NCI-H345 (cell line): ENCODE measurements at places on chromosomes 16 and 17.

GRCh38 chr17:2962729-2963128, 100.7 kb downstream of the OR1D5 start:
- no peak for DNase-seq

GRCh38 chr17:38879878-38880665, 10.2 kb downstream of the LASP1 start:
- no peak for DNase-seq

DNA sequence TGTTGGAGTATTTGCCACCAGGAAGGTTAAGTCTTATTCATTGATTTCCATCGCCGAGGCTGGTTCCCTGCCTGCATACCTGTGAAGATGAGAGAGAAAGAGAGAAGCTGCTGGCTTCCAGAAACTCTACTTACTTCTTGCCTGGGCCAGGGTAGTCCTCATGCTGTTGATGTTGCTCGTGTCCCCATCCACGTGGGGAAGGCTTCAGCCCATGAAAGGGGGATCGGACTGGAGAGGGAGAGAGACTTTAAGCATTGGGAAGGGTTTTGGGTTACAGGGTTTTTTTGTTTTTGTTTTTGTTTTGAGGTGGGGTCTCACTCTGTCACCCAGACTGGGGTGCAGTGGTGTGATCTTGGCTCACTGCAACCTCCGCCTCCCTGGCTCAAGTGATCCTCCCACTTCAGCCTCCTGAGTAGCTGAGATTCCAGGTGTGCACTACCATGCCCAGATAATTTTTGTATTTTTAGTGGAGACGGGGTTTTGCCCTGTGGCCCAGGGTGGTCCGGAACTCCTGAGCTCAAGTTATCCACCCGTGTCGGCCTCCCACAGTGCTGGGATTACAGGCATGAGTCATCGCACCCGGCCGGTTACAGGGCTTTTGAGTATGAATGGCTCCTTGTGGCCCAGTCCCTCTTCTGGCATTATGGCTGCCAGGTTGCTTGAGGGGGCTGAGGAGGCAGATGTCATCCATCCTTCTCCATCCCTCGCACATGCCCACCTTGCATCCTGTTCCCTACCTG, 26.6 kb downstream of the ITGB3 start:
- DNase-seq = no peak

GRCh38 chr17:74759243-74759801, 10.9 kb downstream of the NHERF1 start:
- no peak for DNase-seq

GRCh38 chr17:29867643-29868181, 62.3 kb downstream of the SSH2 start:
- DNase-seq = no peak

- no peak for DNase-seq
These were observed 28.1 kb downstream of the EMP2 start for GRCh38 chr16:10552281-10552680.

- DNase-seq = peak; percentile 28
These were observed 378.4 kb upstream of the CDH5 start for GRCh38 chr16:65988024-65988595.

DNA sequence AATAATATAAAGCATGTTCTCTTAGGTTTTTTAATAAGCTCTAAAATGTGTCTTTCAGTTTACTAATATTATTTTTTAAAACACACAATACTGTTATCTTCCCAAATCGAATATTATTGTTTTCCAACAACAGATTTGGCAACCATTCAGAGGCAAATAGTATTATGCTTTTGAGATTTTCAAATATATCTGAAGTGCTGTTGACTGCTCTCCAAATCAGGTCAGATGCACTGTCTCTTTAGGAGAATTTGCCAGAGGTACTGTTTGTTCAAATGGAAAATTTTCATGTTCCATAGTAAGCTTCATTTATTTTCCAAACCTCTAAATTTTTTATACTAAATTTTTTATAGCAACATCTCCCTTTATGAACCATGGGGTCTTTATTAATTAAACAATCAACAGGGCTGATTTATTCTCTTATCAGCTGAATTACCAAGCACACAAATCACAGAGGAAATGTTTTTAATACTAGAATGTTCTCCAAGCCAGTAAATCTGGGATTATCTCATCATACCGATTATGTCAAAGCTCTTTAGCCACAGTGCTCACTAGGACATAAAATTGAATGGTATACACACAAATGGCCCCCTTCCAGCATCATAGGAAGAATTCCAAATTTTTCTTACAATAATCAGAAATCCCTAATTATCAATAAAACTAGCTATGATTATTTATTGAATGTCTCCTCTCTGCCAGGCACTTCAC, 108.8 kb upstream of the HLF start:
- no peak for DNase-seq

DNA sequence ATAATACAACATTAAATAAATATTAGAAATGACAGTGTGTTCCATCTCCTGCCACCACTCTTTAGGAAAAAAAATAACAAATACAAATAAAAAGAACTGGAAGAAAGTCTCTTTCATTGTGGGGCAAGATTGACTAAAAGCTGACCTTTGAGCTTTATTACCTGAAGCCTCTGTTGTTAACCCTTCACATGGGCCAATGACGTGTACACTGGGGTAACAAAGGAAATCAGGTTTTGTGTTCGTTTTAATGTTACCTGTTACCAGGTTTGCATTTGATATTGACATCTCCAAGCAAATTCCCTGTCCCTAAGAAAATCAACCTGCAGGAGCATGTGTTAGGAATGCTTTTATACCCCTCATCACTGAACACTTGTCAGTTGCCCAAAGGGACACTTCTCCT, 39.0 kb downstream of the NLK start:
- no peak for DNase-seq

GRCh38 chr17:28379814-28380801, 8.6 kb downstream of the SARM1 start:
- no peak for DNase-seq

- no peak for DNase-seq
These were observed at the start of gene ABCC3 for GRCh38 chr17:50634224-50634914. Gene ABCC3 (plus strand): TSS chr17:50634881. CDS start chr17:50634937, 56 bp downstream.

DNA sequence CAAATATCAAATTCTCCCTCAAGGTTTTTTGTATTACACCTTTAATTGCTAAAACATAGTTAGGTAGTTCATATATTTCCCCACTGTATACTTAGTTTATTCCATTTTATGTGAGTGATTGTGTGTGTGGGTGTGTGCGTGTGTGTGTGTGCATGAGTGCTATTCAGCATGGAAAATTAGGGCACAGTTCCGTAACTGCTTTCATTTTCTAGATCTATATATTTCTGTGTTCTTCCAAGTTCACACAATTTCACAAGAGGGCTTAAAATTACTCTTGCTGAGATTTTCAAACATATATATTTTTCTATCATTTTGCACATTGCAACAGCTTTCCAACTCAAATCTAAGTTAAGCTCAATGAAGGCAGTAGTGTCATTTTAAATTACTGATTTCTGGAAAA, 782.9 kb upstream of the SOX9 start:
- DNase-seq = no peak

GRCh38 chr17:48176471-48176855, 68.9 kb downstream of the SNX11 start:
- DNase-seq = no peak

- no peak for DNase-seq
These were observed 4.9 kb upstream of the STAT5A start for GRCh38 chr17:42283241-42284023.

- no peak for DNase-seq
These were observed 189.1 kb downstream of the HS3ST3B1 start for GRCh38 chr17:14489986-14490385.

GRCh38 chr16:1525871-1526607, 7.4 kb upstream of the TMEM204 start:
- no peak for DNase-seq

- no peak for DNase-seq
These were observed 15.9 kb upstream of the TRPV3 start for GRCh38 chr17:3573246-3574100.

- DNase-seq = no peak
These were observed 4.5 kb upstream of the MMP28 start for GRCh38 chr17:35799942-35800341.

GRCh38 chr16:894841-895240, 75.9 kb downstream of the LMF1 start:
- DNase-seq = no peak

- no peak for DNase-seq
These were observed 442 bp downstream of the ABCC3 start for GRCh38 chr17:50634915-50635731.

DNA sequence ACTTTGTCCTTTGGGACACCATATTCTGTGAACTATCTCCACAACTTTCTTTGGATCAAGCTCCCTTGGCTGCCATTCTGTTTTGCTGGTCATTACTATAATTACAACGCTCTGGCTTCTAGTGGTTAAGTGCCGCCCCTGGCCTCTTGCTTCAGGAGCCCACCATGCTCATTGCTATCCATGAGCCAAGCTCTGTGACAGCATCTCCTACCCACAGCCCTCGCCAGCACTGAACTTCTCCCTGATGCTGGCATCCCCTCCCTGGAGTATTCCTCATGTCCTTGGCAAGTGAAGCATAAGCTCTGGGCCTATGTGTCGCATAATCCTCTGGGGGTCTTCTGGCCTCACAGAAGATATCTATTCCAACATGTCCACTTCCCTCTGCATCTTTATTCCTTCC, 60.6 kb upstream of the DHX40 start:
- no peak for DNase-seq

GRCh38 chr17:72903522-72903921, 189.0 kb downstream of the SLC39A11 start:
- no peak for DNase-seq

GRCh38 chr17:64024215-64024654, 3.8 kb upstream of the ICAM2 start:
- no peak for DNase-seq

DNA sequence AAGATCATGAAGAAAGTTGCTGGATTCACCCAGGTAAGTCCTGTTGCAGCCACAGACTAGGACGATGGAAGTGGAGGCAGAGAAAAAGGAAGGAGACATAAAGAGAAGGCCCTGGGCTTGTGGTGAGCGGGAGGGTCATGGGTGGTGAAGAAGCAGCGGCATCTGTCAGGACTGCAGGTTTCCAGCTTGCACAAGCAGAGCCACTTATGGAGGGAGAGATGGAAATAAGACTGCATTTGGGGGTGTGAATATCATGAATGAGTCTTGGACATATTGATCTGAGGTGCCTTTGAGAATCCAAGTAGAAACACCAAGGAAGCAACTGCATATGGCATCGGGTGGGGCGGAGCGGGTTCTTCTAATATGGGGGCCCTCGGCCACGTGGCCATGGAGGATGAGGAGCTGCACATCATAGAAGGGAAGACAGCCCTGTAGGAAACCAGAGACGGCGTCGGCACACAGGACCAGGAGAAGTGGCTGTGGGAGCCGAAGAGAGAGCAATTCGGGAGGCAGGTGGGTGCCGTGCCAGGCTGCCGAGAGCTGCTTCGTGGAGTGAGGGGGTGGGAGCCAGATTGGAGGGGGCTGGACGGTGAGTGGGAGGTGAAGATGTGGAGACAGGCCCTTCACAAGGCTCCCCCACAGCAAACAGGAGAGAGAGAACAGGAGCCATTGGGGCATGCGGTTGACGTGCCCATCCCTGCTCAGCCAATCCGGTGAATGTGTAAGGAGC, 243.5 kb downstream of the GSG1L start:
- no peak for DNase-seq

DNA sequence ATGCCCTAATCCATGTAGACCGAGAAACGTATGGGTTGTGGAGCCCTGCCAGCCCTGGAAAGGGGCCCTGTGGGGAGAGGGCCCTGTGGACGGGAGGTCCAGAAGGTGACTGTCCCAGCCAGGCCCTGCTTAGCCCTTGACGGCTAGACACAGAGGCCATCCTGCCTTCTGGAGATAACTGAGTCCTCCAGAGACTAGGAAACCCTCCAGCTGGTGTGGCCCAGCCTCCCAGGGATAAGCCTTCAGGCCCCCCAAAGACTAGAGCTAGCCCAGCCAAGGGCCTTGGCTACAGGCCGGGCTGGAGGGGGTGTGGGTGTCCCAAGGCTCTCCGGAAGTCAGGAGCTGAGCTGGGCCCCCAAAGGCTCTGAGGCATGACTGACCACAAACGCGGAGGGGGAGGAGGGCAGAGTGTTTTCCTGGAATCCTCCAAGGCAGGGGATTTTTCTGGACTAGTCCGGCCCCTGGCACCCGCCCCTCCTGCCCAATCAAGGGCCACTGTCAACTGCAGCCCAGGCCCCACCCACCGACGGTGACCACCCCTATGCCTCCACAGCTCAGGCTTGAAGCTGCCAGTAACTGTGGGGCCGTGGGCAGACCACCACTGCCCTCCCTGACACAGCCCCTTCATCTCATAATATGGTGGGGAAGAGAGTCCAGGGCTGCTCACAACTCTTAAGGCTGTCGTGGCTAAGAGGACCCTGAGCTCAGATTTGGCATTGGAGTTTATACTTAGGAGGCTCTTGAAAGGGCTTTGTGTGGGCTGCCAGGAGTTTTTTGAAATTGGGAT, 885 bp upstream of the VASN start:
- no peak for DNase-seq

DNA sequence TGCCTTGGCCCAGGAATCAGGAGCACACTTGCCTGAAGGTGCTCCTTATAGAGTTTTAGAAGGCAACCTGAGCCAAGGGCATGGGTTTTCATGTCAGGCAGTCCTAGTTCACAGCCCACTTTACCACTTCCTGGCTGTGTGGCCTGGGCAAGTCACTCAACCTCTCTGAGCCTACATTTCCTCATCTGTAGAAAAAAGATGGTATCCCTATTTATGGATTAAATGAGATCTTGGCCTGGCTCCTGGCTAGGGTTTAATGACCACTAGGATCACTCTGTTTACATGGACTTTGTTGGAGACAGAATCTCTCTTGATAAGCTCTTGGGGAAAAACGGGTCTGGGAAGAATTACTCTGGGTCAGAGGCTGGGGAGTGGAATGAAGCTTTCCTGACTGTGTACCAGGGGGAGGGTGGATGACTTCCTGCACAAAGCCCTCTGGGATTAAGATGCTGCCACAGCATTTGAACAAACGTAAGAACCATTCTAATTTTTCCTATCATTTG, 2.3 kb downstream of the MT2A start:
- no peak for DNase-seq

DNA sequence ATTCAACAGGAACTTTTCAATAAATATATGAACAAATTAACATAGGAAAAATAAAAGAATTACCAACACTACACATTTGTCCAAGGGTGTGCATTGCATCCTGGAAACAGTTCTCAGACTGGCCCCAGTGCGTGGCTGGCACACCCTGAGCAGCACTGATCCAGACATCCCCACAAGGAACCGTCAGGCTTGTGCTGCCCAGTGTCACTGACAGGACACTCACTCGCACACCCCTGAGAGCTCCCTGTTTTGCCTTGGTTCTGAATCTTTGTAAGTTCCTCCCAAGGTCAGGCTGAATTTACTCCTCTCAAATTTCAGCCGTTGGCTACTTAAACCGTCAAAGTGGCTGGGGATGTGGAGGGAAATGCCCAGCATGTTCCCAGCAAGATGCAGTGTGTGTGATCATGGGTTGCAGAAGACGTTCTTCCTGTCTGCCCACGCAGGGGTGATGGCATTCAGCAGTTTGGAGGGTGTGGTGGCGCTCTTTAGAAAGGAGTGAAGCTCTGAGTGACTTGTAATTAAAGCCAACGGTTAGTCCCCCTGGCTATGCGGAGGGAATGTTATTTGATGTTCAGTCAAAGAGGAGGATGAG, 1.7 kb downstream of the MT2A start:
- no peak for DNase-seq

GRCh38 chr17:45757431-45758218, 26.5 kb upstream of the CRHR1 start:
- no peak for DNase-seq

GRCh38 chr17:67221062-67221998, 23.7 kb downstream of the HELZ start:
- DNase-seq = peak; percentile 26
